ENCODE measurements at places on chromosomes 13 and 19.

- no peak for DNase-seq
Measured at GRCh38 chr19:16849168-16849567, 20.0 kb downstream of the SIN3B start.

- no peak for DNase-seq
Measured at GRCh38 chr19:46634656-46635218, 1.3 kb downstream of the GNG8 start.

GRCh38 chr13:56713656-56714055, 427.1 kb upstream of the PRR20A start:
- DNase-seq: no peak

- DNase-seq: no peak
Measured at GRCh38 chr13:51993713-51994112, 17.5 kb downstream of the ATP7B start.

DNA sequence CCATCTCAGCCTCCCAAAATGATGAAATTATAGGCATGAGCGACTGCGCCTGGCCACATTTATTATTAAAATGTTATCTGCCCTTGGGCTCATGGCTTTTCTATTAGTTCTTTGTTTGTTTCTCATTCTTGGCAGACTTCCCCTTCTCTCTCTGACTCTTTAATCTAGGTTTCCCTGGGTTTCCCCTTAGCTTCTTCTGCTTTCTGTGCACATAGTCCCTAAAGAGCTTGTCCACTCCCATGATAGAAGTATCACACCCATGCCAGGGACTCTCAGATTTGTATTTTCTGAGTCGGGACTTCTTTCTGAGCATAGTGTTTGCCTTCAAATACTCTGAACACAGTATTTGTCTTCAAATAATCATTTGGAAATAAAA, 38.6 kb upstream of the ITM2B start:
- DNase-seq: no peak

Data from activated CD4-positive, alpha-beta T cell treated with anti-CD3 and anti-CD28 coated beads for 24 hours (primary cell).